ENCODE measurements at places on chromosomes 7 and 10.

DNA sequence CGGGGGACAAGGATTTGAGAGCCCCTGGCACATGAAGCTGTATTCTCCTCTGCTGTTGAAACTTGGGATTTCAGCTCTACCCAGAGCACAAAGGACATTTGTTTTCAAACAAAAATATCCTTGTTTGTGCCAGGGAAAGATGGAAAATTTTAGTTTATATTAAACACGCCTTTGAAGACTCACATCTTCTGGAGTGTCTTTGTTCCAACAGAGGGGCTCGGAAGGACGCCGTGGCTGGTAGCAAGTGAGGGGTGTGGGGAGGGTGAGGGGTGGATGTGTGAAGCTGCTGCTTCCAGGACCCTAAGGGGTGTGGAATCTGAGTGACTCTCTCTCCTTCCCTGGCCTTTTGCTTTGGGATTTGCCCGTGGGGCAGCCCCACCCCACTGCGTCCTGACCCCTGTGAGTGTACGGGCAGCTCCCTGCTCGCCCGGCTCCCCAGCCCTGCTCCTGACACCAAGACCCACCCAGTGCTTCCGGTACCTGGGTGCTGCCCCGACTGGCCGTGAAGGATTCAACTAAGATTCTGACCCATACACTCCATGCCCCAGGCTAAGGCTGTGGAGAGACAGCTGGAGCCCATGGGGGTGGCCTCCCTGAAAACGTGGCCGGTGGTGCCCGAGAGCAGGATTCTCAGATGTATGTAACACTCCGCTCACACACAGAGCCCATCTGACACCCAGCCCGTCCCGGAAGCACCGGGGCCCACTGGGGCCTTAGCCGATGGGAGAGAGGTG, 59.6 kb downstream of the ZRANB1 start:
- ATAC-seq, result no peak

DNA sequence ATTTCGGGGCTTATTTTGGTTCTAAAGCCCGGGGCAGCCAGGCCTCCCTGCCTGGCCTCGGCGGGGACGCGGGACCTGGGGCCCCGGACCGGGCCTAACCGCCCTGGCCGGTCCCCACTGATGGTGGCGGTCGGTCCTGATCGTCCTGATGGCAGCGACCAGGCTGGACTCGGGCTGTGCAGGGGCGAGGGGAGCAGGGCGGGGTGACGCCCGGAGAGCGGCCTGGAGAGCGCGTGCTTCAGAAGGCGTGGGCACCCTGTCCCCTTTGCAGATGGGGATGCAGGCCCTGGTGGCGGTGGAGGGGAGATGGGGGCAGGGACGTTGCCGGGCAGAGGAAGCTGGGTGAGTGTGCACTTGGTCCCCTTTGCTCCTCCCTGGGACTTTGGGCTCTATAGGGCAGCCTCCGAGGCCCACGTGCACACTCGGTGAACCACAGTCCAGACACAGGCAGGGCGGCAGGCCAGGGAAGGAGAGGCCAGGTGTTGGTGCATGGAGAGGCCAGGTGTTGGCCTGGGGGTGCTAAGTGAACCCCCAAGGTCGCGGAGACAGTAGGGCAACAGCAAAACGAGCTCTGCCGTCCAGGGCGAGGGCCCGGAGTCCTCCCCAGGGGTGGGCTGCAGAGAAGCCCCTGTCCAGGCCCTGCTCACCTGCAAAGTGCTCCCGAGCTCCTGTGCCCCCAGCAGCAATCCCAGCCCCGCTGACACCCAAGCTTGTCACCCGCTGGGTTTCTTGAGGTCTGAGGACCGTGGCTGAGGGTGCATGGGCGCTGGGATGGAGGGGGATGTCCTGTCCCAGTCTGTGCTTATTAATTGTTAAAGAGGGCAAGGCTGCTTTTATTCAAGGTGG, 42.4 kb upstream of the FAM20C start:
- ATAC-seq, result peak; percentile 52

DNA sequence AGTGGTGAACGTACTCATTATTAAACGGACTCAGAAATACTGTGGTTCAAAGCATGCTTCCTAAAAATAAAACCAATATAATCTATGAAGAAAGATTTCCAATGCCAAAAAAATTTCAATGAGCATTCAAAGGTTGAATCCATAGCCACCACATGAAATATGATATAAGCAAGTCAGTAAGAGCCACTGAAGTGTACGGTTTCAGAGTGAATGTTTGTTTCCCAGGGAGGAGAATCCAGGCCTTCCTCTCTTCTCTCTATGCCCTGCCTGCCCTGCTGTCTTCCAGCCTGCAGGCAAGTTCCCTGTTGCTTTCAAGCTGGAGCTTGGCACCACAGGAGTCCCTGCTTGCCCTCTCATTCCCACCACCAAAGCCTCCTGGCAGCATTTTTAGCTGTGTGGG, 1171.6 kb upstream of the C7orf33 start:
- ATAC-seq, result no peak

GRCh38 chr10:94133239-94133638, 139.5 kb downstream of the PLCE1 start:
- no peak for ATAC-seq

DNA sequence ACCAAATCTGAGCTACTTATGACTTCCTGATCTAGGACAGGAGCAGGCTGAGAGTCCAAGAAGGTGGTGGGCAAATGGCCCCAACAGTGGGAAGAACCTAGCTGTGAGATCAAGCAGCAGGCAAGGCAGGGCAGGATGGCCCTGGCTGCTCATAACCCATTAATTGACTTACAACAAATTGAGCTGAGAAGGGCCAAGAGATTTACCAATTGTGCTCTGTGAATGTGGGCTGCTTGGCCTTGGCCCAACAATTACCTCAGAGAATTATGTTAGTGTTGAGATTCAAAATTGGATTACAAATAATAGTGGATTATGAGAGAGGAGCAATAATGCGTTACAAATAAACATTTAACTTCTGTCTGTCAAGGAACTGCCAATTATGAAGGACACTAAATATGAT, 956.5 kb downstream of the KCNMA1 start:
- ATAC-seq, result no peak

- ATAC-seq, result no peak
Observed at GRCh38 chr10:100485801-100486495, 23.1 kb downstream of the WNT8B start.

DNA sequence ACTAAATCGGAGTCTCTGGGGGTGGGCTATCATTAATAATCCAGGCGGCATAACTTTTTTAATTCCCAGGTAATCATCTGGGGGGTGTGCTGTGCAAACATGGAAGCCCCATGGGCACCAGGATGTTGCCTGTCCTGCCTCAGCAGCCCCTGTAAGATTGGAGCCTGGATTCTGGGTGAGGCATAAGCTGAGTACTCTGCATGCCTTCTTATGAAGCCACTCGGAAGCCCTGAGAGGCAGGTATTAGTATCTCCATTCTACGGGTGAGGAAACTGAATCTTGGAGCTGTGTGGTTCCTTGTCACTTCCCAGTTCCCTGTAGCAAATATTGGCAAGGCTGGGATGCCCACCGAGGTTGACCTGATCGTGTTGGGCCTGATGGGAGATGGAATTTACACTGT, 7.4 kb upstream of the OPN4 start:
- no peak for ATAC-seq

DNA sequence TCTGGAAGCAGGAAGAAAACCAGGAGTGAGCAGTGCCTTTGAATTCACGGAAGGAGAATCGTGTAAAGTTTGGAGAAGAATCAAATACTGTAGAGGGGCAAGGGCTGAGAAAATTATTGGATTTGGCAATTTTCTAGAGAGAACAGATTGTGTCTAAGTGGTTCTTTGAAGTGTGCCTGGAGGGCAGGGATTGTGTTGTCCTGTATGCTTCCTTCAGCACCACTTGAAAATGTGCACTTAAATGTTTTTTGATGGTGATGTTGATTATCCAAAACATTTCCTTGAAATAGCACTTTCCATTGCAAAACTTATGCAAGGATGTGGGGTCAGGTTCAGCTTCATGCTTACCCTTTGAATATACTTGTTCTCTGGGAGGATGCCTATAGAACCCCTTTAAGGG, 360.2 kb downstream of the SORCS3 start:
- no peak for ATAC-seq

DNA sequence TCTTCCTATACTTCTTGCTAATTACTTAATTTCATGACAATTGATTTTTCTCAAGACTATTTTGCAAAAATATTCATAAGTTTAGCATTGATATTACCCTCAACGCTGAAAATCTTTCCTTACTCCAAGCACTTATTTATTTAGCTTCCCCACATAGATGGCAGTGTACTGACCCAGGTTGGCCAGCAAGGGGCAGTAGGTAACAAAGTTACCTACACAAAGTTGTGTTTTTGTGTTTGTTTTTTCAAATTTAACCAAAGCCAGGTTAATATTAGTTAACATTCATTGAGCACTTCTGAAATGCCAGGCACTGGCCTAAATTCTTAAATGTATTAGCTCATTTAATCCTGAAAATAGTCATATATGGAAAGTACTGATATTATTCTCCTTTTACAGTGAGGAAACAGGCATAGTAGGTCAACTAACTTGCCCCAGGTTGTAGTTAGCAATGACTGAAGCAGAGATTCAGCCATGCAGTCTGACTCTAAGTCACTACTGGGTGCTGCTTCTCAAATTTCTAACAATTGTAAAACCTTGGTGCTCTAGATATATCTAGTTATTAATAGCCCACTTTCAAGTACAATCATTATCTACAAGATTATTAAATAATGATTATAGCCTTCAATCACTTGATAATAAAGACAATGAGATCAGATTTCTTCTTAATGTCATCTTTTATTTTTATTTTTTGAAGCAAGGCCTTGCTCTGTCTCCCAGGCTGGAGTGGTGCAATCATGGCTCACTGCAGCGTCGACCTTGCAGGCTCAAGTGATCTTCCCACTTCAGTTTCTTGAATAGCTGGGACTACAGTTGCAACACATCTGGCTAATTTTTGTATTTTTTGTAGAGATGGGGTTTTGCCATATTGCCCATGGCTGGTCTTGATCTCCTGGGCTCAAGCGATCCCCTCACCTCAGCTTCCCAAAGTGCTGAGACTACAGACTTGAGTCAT, 5.8 kb upstream of the GGCT start:
- no peak for ATAC-seq

- ATAC-seq, result peak; percentile 18
Observed at GRCh38 chr10:133134411-133135115, 25.5 kb upstream of the KNDC1 start.

GRCh38 chr7:105015390-105015965, 1.5 kb downstream of the KMT2E start:
- ATAC-seq, result no peak

Measured in stimulated activated memory B cell treated with anti-CD40 and anti-IgM and Interleukin-4, amounts not matched to agents 10 μg/mL and 1 μg/mL and 100 μg/mL, for 72 hours (primary cell).